ENCODE measurements at places on chromosomes 13 and 19.

- DNase-seq: no peak
These were observed 7.4 kb downstream of the C19orf25 start for GRCh38 chr19:1471515-1472160.

DNA sequence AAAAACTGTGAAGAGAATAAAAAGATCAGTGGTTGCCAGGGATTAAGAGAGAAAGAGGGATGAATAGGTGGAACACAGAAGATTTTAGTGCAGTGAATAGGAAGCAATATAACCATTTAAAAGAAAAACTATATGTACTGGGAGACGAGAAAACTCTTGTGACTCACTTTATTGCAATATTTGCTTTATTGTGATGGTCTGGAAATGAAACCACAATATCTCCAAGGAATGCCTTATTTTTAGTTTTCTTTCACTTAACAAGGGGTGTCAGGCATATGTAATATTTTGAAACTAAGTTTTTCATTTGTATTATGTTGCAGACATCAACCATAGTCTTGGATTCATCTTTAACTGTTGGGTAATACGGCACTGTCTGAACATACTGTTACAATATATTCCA lies 1308.2 kb downstream of the PCDH9 start:
- DNase-seq: no peak

GRCh38 chr13:37868691-37869505 lies 674 bp downstream of the TRPC4 start:
- no peak for DNase-seq

DNA sequence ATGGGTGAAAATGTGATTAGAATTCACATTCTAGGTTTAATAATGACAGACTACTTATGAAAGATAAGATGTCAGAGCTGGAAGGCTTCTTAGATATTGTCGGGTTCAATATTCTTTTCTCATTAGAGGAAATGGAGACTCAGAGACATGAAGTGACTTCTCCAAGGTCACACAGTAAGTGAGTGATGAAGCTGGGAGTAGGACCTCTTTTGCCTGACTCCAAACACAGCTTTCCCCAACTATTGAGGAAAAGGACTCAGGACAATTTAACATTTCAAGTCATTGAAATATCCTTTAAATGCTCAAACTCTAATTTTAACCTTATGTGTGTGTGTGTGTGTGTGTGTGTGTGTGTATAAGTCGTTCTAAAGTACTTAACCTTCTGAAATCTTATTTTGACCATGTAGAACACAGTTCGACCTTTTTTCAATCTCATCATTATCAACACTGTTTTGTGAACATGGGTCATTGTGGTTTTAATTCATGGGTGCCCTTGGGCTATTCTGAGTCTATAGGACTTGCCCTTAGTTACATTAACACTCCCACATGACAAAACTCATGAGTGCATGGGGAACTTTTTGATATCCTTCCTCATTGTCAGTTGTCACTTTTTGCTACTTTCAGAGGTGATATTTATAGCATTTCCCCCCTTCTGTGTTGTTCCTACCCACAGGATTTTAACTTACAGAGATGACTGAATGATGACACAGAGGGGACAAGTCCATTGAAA lies 53.0 kb downstream of the LRCH1 start:
- DNase-seq: no peak

DNA sequence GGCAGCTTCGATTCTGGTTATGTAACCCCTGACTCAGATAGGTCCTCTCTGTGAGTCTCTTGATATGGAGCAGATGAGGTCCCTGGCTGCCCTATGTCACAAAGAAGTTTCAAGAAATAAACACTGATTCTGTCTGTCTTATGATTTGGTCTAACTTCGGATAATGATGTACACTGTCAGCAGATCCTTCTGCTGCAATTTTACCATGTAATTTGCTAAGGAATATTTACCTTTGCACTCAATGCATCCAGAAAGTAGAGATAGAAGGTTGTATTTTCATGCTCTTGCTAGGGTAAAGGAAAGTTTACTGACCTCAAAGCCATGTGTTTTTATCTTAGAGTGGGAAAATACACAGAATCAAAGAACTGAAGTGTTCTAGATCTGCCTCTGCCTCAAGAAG lies 98.2 kb downstream of the KLF5 start:
- no peak for DNase-seq

DNA sequence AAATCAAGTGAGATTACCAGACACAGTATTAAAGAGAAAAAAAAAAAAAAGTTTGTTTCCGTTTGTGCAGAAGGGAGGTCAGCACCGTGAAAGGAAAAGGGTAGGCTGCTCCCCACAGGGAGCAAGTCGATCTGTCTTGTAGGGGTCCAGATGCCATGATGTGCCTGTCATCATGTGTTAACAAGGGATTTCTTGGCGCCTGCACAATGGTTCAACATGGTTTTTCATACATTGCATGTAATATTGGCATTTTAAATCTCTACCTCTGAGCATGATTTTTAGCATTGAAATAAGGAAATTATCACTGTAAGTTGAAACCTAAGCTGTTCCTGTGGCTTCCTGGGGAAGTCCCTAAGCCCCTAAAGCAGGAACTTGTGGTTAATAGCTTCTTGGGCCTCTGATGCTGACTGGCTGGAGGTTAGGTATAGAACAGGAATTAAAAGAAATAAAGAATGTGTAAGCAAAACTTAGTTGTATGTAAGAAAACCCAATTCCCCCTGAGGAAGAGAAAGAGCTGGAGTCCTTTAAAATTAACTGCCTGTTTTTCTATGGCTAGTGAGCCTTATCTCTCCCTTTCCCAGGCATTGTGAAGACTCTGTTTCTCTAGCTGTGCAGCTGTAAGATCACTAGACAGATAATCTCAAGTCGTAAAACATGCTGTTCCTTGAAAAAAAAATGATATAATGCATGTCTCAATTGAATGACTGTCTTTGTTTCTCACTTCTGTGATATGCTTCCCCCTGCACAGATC lies 7.4 kb upstream of the FCGBP start:
- no peak for DNase-seq

- no peak for DNase-seq
These were observed 1077.6 kb downstream of the DIAPH3 start for GRCh38 chr13:59086147-59086546.

- no peak for DNase-seq
These were observed 10.3 kb downstream of the IER2 start for GRCh38 chr19:13160557-13160956.

DNA sequence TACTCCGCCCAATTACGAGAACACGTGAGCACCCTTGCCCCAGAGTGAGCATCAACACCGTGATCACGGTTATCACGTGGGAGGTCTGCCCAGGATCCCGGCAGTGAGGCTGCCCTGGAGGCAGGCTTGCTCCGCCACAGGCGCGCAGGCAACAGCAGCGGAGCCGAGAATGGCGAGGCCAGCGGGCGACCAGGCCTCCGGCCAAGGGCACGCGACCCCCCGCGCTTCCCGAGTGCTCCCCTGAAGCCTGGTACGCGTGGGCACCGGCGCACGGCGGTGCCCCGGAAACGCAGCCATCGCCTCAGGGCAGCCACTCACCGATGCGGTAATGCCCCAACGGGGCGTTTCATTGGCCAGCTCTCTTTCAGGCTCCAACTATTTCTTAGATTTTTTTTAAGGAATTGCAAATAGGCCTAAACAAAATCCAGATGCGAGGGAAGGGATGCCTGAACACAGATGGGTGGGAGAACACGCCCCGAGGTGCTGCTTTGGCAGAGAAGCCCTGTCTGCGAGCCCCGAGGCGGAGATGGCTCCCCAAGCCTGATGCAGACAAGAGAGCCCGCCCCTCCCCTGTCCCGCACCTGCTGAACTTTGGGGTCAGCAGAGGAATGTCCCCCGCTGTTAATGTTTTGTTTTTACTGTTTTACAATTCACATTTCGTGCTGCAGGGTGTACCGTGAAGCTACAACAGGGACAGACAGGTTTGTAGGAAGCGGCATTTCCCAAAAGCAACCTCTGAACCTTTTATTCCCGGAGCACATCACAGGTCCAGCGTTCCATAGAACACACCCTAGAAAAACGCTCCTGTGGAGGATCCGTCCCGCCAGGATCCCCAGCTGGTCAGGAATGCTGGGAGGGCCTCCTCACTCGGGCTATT lies 132.7 kb downstream of the ZDHHC20 start:
- no peak for DNase-seq

DNA sequence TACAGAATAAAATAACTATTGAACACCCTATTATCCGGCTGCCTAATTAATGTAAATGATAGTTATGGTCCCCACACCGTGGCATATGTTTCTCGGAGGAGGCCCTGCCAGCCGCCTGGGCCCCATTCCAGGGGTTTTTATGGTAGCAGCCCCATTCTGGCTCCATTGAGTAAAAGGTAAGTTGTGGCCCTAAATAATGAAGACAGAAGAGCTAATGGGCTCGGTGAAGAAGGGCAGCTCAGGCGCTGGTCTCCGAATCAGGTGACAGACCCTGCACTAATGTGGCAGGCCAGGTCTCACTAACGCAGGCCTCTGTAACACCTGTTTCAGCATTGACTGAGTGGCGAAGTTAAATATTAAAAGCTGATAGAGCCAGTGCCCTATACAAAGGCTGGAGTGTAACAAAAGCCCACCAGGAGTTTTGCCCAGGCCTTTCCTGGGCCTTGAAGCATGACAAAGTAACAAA lies 19.1 kb downstream of the POP4 start:
- DNase-seq: no peak
